ENCODE measurements at places on chromosomes 1 and 21. TPM values are rescaled to one million over a fixed set of nuclear protein-coding genes. Genes with fewer than 3 reads are reported as not detected.

DNA sequence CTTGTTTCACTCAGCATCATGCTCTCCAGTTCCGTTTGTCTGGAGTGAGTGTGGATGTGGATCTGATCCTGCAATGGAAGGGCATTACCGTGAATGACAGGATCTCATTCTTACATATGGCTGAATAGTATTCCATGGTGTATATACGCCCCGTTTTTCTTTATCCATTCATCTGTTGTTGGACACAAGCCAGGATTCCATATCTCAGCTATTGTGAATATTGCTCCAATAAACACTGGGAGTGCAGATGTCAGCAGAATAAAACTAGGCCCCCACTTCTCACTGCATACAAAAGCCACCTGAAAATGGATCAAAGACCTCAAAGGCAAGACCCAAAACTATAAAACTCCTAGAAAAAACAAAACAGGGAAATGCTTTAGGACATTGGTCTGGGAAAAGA, 120.3 kb upstream of the TMPRSS2 start:
- DNase-seq = no peak

The GBP1 gene
- total RNA-seq = 52.3 TPM

GRCh38 chr1:2025491-2025981, 6.4 kb downstream of the GABRD start:
- DNase-seq = no peak

GRCh38 chr1:45521413-45522323, at the start of gene PRDX1:
PRDX1 (minus strand) TSS chr1:45521884; CDS start chr1:45519043, 2,841 bp downstream.
- peak; percentile 98 for DNase-seq

GRCh38 chr1:196685506-196685905, 33.7 kb downstream of the CFH start:
- no peak for DNase-seq

DNA sequence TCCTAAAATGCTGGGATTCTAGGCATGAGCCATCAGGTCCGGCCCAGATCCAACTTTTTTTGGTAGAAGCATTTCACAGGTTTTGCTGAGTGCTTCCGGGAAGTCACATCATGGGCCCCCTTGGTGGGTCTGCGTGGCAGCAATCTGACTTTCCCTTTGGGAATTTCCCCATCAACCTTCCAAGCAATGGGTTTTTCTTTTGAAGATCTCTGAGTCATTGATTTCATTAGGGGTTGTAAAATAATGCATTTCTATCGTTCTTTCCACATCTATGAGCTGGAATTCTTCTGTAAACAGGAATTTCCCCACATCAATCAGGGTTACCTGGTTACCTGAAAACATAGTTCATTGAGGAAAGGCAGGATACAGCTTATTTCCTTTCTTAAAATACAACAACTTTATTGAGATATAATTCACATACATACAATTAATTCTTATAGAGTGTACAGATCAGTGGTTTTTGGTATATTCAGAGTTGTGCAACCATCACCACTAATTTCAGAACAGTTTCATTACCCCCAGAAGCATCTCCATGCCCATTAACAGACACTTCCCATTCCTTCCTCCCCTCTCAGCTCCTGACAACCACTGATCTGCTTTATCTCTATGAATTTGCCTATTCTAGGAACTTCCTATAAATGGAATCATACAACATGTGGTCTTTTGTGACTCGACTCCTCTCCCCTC, 9.9 kb upstream of the ZBTB17 start:
- DNase-seq = no peak

DNA sequence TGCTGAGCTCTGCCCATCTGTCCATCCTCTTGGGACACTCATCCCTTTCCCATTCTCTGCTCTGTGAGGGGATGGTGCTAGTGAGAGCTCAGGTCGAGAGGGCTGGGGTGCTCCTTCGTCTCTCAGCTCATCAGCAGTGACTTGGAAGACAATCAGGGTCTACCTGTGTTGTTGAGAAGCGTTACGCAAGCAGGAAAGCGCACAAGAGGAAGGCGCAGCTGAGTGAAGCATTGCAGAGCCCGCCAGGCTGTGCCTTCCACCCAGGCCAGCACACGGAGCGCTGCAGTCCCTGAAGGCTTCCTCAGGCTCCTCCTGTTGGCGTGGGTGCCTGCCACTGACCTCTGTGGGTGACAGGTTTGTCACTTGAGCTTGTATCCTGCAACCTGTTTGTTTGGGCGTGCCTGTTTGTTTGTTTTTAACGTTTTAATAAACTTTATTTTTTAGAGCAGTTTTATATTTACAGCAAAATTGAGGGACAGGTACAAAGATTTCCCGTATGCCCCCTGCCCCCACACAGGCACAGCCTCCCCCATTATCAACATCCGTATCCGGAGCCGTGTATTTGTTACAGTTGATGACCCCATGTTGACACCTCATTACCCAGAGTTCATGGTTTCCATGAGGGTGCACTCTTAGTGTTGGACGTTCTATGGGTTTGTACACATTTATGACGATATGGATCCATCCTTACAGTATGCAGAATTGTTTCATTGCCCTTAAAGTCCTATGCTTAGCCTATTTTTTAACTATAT, 36.7 kb downstream of the ADARB1 start:
- no peak for DNase-seq

The AGT gene
- 1.9 TPM for total RNA-seq

DNA sequence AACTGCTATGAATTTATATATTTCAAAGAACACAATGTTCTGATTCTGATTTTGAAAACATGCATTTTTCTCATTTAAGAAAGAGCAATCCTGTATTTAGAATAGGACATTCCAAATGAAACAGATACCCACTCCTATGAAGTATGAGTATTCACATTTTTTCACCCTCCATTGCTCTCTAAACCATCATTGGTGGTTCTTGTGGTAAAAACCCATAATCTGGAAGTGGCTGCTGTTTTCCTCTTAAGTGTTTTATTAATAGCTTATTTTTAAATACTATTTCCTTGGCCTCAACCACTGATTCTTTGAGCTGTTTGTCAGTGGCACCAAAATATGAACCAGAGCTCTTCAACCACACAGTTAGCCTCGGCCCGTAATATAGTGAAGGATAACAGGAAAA, 60.0 kb upstream of the ADAM30 start:
- DNase-seq = no peak

The ZBTB21 gene
- 15.5 TPM for total RNA-seq

The ZNF593OS gene
- total RNA-seq = not detected

DNA sequence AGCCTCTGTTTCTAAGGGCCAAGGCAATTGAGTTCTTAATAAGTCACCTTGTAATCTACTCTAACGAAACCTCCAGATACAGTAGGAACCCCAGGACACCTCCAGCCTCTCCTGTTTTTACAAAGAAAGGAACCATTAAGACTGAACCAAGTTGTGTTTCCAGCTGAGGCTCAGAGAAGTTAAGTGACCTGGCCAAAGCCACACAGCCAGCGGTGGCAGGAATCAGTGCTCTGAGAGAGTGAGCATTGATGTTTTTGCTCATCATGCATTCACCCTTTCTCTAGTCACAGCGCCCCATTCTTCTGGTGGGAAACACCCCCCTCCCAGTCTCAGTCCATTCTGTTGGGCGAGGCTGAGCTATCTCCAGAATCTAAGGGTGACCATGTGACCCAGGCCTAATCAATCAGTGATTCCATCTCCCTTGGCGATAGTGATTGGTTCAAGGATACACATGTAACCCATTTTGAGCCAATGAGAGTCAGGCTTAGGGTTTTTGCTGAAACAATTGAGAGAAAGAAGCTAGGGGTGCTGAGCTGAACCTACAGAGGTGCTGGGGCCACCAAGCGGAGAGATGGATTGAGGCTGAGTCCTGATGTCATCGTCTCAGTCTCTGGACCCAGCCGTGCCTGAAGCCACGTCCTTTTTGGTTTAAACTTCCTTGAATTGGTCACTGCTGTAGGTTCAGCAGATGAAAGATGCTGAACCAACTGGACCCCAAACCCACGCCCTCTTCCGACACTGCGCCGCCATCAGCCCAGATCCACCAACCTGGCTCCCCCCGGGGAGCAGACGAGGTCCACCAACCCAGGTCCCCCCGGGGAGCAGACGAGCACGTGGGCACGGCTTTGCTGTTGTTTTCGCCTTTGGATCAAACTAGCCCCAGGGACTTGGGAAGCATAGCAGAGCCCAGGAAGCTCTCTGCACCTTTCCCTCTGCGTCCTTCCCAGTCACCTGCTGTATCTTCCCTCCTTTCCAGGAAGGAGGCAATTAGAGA, 28.0 kb upstream of the RERE start:
- no peak for DNase-seq

GRCh38 chr1:248303324-248303723, at the start of gene OR2T12:
OR2T12 (minus strand) TSS chr1:248303424; CDS start chr1:248295578, 7,846 bp downstream.
- DNase-seq = no peak

- DNase-seq = no peak
These were observed 640 bp downstream of the JTB start for GRCh38 chr1:153976819-153977249.

DNA sequence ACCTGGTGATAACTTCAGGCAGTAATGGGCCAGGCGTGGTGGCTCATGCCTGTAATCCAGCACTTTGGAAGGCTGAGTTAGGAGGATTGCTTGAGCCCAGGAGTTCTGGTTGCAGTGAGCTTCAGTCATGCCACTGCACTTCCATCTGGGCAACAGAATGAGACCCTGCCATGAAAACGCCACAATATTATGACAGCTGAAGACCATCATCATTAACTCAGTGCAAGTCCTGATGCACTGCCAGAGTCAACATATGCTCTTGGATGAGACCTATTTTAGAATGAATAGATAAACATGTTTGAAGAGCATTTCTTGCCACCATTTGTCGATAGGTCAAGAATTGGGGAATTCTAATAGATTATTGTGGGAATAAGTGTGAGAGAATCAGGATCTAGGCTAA, 26.4 kb downstream of the HENMT1 start:
- no peak for DNase-seq

The UTS2 gene
- total RNA-seq = not detected

- DNase-seq = no peak
These were observed 3.5 kb downstream of the HDGF start for GRCh38 chr1:156747742-156748669.

GRCh38 chr1:14782741-14783591, 184.5 kb downstream of the KAZN start:
- no peak for DNase-seq

The FCRLB gene
- total RNA-seq = 0.59 TPM

The TACSTD2 gene
- 25.0 TPM for total RNA-seq

DNA sequence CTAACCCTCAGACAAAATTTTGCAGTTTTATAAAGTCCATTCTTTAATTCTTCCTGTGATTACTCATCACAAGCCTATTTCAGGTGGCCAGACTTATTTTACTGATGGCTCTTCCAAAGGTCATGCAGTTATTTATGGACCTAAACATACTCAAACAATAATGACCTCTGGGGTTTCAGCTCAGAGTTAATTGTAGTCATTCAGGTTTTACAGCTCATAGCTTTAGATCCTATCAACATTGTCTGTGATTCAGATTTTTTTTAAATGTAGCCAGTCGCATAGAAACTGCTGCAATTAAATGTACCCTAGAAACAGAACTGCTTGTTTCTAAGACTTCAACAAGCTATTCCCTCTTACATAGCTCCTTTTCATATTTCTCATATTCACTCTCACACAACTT, 270.8 kb downstream of the COL11A1 start:
- DNase-seq = no peak

The SLC35F3 gene
- total RNA-seq = 0.25 TPM

- DNase-seq = no peak
These were observed 197.7 kb upstream of the POU3F1 start for GRCh38 chr1:38244218-38244845.

- no peak for DNase-seq
These were observed 280.3 kb downstream of the HMCN1 start for GRCh38 chr1:186014370-186015037.

GRCh38 chr21:45234127-45234526, 53.6 kb downstream of the POFUT2 start:
- no peak for DNase-seq

GRCh38 chr1:99590578-99591209, 55.2 kb upstream of the PALMD start:
- DNase-seq = no peak

GRCh38 chr21:39714331-39714730, 30.7 kb upstream of the IGSF5 start:
- DNase-seq = no peak

DNA sequence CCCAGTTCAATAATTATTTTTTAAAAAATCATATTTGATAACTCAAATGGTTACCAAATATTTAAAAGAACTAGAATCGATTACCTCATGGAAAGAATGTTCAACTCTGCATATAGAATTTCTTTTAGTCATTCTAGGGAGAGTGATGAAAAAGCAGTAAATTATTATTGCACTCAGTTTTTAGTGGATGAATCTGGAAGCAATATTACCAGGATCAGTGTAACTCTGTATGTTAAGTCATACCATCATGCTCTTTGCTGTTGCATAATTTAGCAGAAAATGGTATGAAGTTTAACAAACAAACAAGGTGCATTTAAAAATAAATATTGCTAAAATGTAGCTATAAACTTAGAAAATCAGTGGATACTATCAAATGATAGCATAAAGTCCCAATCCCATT, 46.1 kb upstream of the ARHGAP29 start:
- DNase-seq = no peak
